Stimulated activated CD8-positive, alpha-beta memory T cell treated with anti-CD3 and anti-CD28 coated beads, Interleukin-7, amount 100 ng/mL, for 1 hour (primary cell): ENCODE measurements at places on chromosomes 6 and 20.
A peak's percentile ranks its signal among the peaks of the same experiment; 100 is the strongest.

DNA sequence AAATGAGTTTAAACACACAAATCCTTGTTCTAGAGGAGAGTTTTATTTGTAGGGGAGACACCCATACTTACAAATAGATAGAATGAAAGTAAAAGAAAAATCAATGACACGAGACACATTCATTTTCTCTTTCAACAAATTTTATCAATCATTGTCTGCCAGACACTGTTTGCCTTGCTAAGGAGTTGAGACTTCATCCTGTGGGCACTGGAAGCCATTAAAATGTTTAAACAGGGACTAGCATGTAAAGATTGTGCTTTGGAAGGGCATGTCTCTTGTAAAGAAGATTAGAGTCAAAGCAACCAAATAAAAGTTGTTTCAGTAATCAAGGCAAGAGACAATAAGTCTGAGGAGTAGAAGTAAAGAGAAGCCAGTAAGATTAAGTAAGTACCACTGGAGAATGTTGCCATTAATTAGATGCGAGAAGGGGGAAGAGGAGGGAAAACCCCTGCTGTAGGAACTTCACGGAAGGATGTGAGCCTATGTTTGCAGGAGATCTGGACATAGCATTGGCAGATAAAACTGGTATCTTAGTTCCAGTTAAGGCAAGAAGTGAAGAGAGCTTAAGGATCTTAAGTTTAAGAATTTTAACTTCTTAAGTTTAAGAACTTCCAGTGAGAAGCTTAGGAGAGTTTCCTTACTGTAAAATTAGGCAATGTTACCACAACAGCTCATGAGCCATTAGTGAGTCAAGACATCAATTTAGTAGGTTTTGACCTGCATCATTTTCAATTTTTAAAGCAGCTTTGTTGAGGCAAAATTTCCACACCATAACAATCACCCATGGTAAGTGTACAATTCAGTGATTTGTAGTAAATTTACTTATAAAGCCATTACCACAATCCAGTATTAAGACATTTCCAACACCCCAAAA is 117.0 kb upstream of the UST start:
- no peak for DNase-seq

- DNase-seq, result no peak
These were observed 38.1 kb upstream of the CD83 start for GRCh38 chr6:14079433-14079832.

GRCh38 chr6:12490351-12490903 is 200.3 kb downstream of the EDN1 start:
- DNase-seq, result no peak

DNA sequence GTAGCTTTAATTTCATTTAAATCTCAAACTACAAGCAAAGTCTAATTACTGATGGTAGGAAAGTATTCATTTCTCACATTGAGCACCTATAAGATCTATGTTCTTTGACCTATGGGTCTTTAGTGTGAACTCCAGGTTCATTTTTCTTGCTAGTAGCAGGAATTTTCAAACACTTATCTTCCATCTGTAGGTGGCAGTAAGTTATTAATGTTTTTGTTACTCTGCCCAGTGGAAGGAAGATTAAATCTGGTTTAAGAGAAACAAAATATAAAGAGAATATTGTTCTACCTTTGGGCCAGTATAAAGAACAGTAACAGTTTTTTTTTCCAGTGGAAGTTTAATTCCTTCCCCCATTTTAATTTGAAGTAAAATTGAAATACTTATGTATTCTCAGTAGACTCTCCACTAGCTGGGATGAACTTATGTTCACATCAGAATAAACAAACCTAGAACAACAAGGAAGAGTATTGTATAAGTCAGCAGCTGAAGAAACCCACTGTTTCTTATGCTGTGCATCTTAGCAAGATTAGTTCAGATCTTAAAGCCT is 328.2 kb downstream of the PHF3 start:
- DNase-seq, result no peak

GRCh38 chr20:43938932-43939761 is 24.5 kb downstream of the TOX2 start:
- no peak for DNase-seq

GRCh38 chr6:37698264-37699137 is 818 bp upstream of the MDGA1 start:
- DNase-seq, result peak; percentile 41

GRCh38 chr20:47262008-47262364 is 94.5 kb downstream of the ZMYND8 start:
- no peak for DNase-seq

DNA sequence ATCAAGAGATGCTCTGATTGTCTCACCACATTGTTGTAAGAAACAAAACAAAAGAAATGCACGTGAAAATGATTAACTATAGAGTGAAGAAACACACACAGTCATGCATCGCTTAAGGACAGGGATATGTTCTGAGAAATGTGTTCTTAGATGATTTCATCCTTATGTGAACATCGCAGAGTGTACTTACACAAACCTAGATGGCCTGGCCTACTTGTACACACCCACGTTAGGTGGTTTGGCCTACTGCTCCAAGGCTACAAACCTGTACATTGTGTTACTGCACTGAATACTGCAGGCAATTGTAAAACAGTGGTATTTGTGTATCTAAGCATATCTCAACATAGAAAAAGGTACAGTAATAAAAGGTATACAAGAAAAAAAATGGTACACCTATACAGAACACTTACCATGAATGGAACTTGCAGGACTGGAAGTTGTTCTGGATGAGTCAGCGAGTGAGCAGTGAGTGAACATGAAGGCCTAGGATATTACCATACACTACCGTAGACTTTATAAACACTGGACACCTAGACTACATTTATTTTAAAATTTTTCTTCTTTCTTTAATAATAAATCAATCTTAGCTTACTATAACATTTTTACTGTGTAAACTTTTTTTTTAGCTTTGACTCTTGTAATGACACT is 48.6 kb downstream of the FKBP5 start:
- no peak for DNase-seq

DNA sequence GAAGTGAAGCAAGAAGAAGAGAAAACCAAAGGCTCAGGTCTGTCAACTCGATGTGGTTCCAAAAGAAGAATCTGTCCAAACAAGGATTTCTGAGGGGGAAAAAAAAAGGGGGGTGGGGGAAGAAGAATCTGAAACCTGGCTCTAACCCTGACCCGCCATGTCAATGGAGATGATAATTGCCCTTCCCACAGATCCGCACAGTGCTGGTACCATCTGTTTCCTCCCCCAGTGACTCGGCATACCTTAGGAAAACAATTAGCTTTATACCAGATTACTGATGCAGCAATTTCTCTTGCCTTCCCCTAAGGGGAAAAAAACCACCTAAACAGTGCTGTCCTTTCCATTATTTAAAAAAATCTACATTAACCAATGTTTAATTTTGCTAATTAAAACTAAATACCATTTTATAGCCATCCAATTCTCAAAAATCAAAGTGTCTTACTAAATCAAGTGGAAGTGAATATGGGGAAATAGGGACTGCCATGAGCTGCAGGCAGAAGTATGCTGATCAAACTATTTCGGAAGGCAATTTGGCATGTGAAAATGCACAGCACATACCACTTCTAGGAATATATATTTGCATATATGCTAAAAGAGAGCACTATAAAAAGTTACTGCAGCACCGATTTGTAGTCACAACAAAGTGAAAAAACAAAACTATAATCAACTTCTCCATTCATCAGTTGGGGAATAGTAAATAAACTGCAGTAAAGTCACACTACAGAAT is 46.8 kb downstream of the MAP7 start:
- DNase-seq, result no peak

DNA sequence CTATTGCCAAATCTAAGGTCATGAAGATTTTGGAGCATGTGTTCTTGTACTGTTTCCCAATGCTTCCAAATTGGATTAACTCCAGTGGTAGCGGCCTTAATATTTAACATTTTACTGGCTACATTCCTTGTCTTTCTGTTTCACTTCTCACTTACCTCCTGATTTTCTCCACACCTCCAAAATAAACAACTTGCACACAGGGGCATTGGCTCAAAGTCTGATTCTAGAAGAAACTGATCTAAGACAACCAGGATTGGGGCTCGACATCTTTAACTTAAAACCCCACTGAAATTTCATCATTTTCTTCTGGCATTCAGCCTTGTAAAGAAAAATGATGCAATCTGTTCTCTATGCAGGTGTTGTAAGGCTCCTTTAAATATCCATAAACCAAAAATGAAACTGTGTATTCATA is 557.9 kb upstream of the ID4 start:
- no peak for DNase-seq

DNA sequence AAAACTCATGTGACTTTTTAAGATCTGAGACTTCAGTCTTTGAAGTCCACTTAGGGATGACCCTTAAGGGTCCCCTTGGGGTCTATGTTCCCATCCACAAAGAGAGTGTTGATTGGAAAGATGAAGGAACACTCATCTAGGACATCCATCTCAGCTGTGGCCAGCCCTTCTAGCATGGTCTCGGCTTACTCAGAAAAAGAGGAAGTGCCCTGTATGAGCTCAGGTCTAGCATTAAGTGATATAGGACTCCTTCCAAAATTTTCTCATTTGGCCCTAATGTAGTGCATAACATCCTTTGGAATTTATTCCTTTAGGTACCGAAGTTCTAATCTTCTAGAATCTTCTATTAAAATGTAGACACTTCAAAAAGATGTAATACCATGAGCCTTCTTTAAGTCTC is 77.4 kb downstream of the NDUFAF5 start:
- DNase-seq, result no peak

DNA sequence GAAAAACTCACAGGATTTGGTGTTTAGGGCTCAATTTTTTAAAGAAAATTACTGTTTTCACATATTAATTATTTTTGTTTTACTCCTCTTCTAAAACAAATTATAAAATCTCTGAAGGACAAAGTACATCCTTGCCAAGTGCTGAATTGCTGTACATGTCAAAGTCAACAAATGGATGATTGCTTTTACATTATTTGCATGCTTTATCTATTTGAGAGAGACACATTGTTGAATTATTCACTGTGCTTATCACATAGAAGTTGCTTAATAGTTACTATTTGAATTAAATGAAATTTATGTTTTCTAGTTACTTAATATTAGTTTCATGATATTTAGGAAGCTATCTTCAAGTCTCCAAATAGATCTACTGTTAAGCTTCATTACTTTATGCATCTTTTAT is 318.6 kb upstream of the PTCHD4 start:
- DNase-seq, result no peak

GRCh38 chr20:59375541-59375940 is 75.1 kb downstream of the EDN3 start:
- no peak for DNase-seq

GRCh38 chr20:48892891-48893290 is 28.6 kb upstream of the ARFGEF2 start:
- DNase-seq, result no peak

DNA sequence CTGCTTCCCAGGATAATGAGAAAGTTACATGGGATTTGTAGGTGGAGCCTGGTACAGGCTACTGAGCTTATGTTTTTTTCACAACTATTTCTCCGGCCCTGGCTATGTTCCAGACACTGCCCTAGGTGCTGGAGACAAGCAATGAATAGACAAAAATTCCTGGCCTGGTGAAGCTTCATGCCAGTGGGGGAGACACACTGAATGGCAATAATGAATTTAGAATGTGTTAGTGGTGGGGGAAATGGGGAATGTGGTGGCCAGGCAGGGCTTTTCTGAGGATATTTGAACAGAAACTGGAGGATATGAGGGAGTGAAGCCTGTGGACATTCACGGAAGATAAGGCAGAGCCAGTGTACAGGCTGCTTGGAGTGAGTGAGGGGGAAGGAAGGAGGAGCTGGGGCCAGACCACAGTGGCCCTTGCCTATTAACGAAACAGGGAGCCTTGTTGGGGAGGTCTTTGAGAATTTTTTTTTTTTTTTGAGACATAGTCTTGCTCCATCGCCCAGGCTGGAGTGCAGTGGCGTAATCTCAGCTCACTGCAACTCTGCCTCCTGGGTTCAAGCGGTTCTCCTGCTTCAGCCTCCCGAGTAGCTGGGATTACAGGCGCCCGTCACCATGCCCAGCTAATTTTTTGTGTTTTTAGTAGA is 6.6 kb downstream of the FOXS1 start:
- DNase-seq, result no peak

GRCh38 chr6:158172001-158172400 is 3.9 kb downstream of the GTF2H5 start:
- no peak for DNase-seq

- DNase-seq, result no peak
These were observed 48.2 kb downstream of the FRK start for GRCh38 chr6:116012471-116012949.

- no peak for DNase-seq
These were observed 1.8 kb downstream of the GRIK2 start for GRCh38 chr6:101395345-101395744.

DNA sequence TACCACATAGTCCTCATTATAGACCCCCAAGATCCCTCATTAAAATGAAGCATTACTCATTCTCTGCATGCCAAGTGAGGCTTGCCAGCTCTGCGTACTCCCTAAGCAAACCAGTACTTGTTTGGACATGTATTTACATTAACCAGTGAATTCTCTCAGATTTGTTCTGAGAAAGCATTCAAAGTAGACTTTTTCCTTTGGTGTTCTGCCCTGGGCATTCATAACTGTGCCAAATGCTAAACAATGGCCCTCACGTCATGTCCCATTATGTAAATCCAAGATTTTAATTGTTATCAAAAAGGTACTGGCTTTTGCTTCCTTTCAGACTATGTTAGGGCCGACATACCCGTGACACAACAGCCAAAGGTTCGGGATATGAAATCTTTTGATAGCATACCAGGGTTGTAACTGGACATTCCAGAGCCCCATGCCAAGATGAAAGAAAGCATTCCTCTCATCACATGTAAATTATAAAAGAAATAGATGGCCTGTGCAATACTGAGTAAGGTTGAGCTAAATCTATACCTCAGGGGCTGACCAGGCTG is 164.2 kb downstream of the ADAT2 start:
- DNase-seq, result no peak

DNA sequence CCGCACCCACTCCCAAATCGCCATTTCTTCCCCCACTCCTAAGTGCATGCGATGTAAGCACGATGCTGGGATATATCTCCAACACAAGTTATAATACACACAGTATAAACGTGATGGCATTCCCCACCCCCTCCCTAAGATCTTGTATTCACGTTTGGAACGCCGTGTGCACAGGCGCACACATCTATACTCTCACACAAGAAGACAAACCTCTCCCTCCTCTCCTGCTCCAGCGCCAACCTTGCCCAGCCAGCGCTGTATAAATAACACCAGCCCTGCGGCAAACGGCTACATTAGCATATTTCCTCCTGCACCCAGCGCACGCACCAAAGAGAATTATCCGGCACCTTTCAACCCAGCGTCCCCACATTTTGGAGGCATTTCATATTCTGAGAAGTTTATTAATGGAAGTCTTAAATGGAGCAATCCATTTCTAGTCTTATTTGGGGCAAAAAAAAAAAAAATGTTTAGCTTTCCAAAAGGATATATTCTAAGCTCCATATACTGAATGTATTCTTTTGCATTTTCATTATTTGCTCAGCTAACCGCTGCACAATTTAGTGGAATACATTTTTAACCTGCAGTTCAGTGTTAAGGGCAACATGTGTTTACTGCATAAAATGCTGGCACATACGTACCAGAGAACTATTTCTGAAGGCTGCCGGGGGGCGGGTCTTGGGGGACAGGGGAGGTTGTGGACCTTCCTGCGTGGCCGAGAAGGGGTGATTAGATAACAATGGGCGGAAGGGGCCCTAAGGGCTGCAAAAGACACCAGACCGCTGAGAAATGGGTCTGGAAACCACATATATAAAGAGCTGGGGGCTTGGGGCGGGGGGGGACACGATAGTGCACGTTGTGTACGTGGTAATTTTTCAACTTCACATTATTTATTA is 1.1 kb upstream of the SLC22A23 start:
- DNase-seq, result no peak

GRCh38 chr6:155188707-155189496 is 74.9 kb upstream of the CLDN20 start:
- DNase-seq, result no peak

GRCh38 chr6:2971420-2972218 is at the start of gene SERPINB6:
Gene SERPINB6, minus strand, starts transcription at chr6:2971567. Its CDS starts 12,235 bp downstream, at chr6:2959332.
- DNase-seq, result no peak

- no peak for DNase-seq
These were observed 4.3 kb upstream of the RPP21 start for GRCh38 chr6:30340589-30341054.
